ENCODE measurements at places on chromosomes 4 and X. TPM values are rescaled to one million over a fixed set of nuclear protein-coding genes. Genes with fewer than 3 reads are reported as not detected.

CDKL2 gene
- polyA plus RNA-seq = 3.2 TPM

CLDN22 gene
- polyA plus RNA-seq = 0.39 TPM

DNA sequence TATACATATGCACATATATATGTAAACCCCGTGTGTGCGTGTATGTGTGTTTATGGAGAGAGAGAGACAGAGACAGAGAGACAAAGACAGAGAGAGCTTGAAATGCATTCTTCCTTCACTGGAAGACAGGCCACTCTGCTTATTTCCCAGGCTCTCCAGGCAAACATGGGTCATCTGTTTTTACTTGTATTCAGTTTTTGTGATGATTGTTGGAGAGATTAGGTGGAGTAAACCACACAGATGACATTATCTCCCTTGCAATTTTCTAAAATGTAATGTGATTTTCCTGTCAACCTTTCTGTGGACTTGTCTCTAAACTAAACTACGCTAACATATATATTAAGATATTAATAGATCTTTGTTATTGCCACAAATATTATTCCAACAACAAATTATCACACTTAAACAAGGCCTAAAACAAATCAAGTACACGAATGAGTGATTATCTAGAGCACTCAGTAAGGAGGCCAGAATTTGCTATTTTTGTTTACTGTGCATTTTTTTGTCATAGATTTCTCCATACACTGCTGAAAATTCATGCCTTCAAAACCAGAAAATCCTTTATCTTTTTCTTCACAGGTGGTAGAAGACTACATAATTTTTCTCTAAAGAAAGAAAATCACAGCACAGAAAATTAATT is 251.8 kb upstream of the SLIT2 start:
- DNase-seq = no peak

DNA sequence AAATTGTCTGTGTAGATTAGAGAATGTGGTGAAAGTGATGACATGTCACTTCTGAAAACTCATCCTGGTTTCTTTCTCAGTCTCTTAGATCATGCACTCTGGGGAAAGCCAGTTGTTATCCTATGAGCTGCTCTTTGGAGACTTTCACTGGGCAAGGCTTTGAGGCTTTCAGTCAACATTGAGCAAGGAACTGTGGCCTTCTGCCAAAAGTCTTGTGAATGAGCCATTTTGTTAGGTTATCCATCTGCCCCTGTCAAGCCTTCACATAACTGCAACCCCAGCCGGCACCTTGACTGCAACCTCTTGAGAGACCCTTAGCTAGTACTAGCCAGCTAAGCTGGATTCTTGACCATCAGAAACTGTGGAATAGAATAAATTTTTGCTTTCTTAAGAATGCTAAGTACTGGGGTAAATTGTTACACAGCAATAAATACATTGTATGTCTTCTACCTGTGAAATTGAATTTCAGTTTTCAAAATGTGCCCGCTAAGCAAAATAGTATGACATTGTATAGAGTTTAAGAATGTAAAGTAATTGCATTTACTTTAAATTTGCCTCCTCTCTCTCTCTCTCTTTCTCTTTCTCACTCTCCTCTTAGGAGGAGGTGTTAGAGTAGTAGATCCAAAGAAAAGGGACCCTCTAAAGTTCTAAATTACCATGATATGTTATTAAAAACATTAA is 1273.0 kb downstream of the RAPGEF2 start:
- no peak for DNase-seq

CABS1 gene
- polyA plus RNA-seq = not detected
